ENCODE measurements at places on chromosomes 5 and 9.

- DNase-seq: no peak
Observed at GRCh38 chr5:180596668-180597231, 5.5 kb upstream of the SCGB3A1 start.

DNA sequence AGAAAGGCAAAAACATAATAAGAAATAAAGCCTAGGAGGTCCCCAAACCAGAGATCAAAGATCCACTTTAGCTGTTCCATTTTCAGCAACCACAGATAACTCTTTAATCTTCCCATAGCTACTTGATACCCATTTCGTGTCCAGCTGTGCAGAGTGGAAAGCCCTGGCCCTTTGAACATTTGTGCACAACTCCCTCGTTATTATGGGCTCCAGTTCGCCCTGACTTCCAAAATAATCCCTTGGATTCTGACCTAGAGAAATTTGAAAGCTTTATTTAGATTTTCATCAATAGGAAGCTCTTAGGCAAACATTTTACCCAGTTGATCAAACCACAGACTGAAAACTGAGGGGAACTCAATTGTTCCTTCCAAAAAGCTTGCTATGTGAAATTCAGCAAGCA lies 4.8 kb downstream of the MYOT start:
- DNase-seq: no peak

- DNase-seq: no peak
Observed at GRCh38 chr9:68683433-68683832, 21.6 kb upstream of the PIP5K1B start.

- no peak for DNase-seq
Observed at GRCh38 chr5:90477073-90477472, 2.4 kb downstream of the POLR3G start.

- DNase-seq: no peak
Observed at GRCh38 chr9:72577212-72577753, 55.9 kb downstream of the TMC1 start.

GRCh38 chr5:170312666-170313065 lies 15.1 kb upstream of the LCP2 start:
- peak; percentile 65 for DNase-seq

DNA sequence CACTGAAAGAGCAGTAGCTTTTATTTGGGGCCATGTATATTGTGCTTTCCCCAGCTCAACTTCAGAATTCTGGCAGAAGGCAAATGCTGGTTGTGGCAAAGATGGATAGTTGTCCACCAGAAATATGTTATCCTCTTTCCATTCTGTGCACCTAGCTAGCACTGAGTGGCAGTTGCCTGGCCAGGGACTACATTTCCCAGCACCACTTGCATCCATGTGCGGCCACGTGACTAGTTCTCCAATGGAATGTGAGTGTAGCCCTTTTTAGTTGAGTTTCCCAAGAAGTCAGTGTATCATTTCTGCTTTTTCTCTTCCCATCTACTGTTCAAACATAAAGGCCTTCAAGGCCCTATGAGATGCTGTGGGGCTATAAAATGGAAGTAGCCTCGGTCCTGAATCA lies 354.0 kb upstream of the CLINT1 start:
- no peak for DNase-seq

- no peak for DNase-seq
Observed at GRCh38 chr5:80399526-80400239, 8.2 kb upstream of the ZFYVE16 start.

DNA sequence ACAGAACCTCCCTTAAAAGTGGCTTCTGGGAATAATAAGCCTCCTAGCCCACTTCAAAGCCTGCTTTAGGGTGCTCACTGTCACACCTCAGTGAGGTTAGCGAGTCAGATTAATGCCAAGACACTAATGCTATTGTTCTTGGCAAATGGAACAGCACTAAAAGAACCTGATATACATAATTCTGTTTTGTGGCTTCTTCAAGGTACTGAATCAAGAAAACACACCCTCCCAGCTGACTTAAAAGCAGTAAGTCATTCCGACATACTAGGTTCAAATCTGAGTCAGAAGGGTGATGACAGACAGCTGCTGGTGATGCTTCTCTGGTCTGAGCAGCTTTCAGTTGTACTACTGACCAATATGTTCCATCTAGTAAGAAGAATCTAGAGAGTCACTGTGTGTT lies 121.6 kb downstream of the OXCT1 start:
- DNase-seq: no peak

- DNase-seq: no peak
Observed at GRCh38 chr9:16044579-16044881, 491.7 kb downstream of the CCDC171 start.

GRCh38 chr9:32524892-32525708 lies 896 bp downstream of the RIGI start:
- DNase-seq: no peak

GRCh38 chr5:855771-856530 lies 5.2 kb upstream of the ZDHHC11 start:
- no peak for DNase-seq

GRCh38 chr5:352639-353611 lies 31.4 kb downstream of the AHRR start:
- no peak for DNase-seq

Measured in stimulated activated CD4-positive, alpha-beta T cell treated with anti-CD3 and anti-CD28 coated beads, TNF-alpha, amount 100 ng/mL, for 24 hours (primary cell).